ENCODE measurements at places on chromosomes 3 and 15. TPM values are rescaled to one million over a fixed set of nuclear protein-coding genes. Genes with fewer than 3 reads are reported as not detected.
A peak's percentile ranks its signal among the peaks of the same experiment; 100 is the strongest.

Gene PDZRN3
- total RNA-seq: 242 TPM

DNA sequence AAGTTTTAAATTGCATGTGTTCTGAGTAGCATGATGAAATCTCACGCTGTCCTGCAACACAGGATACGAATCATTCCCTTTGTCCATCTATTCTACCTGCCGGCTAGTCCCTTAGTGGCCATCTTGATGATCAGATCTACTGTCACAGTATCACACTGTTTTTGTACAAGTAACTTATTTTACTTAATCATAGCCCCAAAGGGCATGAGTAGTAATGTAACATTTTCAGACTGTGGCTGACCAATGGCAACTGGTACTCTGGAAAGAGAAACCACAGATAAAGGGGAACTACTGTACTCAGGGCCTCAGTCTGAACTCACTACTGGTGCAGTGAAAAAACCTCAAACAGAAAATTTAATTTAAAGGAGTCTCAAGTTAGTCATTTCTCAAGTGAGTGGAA is 127.3 kb upstream of the MRPL3 start:
- ATAC-seq: no peak

Gene CLN6
- total RNA-seq: 14.9 TPM

- ATAC-seq: no peak
These were observed 373.5 kb downstream of the SHQ1 start for GRCh38 chr3:72474775-72475174.

DNA sequence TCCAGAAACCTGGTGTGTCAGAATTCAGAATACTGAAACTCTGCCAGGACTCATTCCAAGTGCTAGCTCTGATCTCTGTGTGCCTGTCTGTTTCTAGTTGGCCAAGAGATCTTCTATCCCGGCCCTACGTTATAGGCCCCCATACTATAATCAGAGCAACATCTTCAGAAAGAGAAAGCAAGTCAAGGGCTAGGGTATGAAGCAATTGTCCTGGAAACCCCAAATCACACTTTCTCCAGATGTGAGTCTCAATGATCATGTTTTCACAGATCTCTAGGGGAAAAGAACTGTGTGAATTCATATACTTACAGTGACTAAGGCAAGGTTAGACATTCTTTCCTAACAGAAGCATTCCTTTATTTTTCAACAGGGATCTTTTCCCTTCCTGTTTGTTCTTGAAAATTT is 309.7 kb downstream of the SLC9A9 start:
- ATAC-seq: peak; percentile 81

DNA sequence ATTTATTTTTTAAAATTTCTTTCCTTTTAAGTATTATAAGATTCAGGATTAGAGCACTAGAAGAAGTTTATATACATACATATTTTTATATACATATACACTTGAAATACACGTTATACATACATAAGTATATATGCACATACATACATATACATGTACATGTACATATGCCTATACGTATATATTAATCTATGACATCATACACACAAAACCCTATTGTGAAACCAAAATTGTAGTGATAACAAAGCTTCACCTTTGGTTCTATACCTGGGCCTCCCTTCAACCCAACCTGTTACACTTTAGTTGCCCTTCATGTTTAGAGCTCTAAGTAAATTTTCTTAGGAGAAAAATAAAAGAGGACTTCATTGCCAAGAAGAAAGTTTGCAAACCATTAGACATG is 17.0 kb downstream of the AADACL2 start:
- ATAC-seq: no peak

- peak; percentile 21 for ATAC-seq
These were observed 2.9 kb downstream of the TIMP4 start for GRCh38 chr3:12155828-12156227.

Gene SERP1
- 124 TPM for total RNA-seq

- no peak for ATAC-seq
These were observed 5.8 kb downstream of the TOPBP1 start for GRCh38 chr3:133655731-133656515.

Gene MKRN2OS
- total RNA-seq: not detected

Gene SLTM
- 120 TPM for total RNA-seq

Gene ACVR2B
- 9.2 TPM for total RNA-seq

GRCh38 chr3:190621927-190622326 is 108.0 kb downstream of the IL1RAP start:
- ATAC-seq: no peak

- no peak for ATAC-seq
These were observed 17.3 kb downstream of the MRPS11 start for GRCh38 chr15:88484682-88485331.

DNA sequence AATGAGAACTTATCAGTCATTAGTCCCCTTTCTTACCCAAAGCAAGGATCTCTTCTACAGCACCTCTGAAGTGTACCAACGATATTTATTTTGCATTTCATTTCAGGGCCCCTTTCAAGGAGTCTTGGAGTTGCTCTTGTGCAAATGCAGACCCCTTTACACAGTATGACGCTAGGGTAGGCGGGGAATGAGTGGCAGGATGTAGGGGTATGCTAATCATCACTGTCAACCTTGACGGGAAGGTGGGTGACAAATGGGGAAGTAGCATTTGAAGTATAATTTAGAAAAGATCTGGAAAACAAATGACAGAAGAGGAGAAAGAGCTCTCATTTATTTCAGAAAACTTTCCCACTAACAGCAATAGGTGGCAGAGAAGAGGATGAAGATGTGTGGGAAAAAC is 94.4 kb downstream of the LRRN1 start:
- ATAC-seq: no peak

Gene CTDSPL
- total RNA-seq: 54.2 TPM

Gene CX3CR1
- 0.62 TPM for total RNA-seq

GRCh38 chr3:50661321-50661837 is 13.3 kb upstream of the DOCK3 start:
- no peak for ATAC-seq

GRCh38 chr3:14183015-14183577 is 4.5 kb downstream of the LSM3 start:
- no peak for ATAC-seq

GRCh38 chr3:15264486-15264885 is 58.4 kb downstream of the CAPN7 start:
- ATAC-seq: no peak

GRCh38 chr3:132225664-132226063 is 91.5 kb upstream of the ACP3 start:
- ATAC-seq: no peak

Gene MESP1
- total RNA-seq: 2.0 TPM

DNA sequence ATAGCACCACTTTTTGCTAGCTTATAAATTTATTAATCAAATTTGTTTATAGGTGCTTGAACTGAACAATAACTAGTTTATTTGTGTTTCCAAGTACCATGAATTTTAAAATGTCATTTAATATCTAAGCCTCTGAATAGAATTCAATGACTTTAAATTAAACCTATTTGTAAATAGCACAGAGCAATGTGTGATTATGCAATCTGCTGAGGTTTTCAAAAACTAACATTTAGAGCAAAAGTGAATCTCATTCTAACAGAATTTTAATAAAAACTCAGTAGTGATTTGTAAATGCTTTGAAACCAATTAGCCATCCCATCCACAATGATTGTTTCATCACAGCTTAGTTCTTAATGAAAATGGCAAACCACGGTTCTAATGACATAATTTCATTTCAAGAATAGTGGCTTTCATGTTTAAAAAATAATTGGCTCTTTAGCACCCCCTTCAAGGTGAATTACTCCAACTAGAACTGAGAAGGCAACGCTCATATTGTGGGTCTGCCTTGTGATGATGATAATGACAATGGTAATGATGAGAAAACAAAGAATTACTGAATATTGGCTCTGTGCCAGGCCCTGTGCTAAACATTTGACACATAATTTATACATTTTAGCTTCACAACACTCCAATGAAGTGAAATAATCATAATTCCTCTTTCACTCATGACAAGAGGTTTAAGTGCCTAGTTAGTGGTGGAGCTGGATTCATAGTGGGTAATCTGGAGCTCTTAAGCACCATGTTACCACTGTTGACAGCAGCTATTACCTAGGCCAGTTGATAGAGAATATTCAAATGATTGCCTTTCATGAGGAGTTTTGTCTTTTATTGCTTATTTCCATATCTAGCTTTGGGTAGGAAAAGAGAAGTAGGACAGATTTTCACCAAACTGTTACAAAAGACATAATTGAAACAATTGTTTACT is 145.7 kb downstream of the RBMS3 start:
- no peak for ATAC-seq

- ATAC-seq: no peak
These were observed 6.9 kb downstream of the NEK11 start for GRCh38 chr3:131033480-131034080.

DNA sequence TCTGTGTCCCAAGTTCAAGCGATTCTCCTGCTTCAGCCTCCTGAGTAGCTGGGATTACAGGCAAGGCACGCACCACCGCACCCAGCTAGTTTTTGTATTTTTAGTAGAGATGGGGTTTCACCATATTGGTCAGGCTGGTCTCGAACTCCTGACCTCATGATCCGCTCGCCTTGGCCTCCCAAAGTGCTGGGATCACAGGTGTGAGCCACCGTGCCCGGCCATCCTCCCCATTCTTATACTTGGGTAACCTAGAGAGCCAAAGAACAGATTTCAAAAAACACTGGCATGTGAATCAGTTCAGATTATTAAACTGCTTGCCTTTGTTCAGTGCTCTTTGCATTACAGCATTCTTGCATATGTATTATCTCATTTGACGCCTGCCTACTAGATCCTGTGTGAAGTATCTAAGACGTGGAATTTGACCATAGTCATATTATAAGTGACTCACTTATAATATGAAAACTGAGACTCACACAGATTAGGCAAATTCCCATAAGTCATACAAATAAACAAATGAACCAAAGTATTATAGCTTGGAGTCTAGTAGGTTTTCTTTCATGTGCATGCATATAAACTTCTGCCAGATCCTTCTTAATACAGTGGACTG is 123.5 kb downstream of the UNC13C start:
- ATAC-seq: no peak

Gene CEP19
- 1.1 TPM for total RNA-seq

DNA sequence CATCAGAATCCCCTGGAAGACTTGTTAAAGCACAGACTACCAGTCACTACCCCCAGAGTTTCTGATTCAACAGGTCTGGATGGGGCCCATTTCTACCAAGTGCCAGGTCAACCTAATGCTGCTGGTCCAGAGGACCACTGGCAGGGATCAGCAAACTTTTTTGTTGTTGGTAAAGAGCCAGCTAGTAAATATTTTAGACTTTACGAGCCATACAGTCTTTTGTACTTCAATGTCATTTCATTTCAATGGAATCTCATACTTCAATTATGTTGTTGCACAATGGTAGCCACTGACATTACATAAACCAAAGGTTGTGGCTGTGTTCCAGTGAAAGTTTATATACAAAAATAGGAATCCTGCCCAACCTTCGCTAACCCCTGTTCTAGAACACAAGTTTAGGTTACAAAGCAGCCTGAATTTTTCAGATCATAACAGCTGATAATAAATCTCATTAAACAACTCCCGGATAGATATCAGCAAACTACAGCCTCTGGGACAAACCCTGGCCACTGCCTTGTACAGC is 28.7 kb downstream of the ULK4 start:
- peak; percentile 57 for ATAC-seq

Gene RAD51
- total RNA-seq: not detected

GRCh38 chr15:33932734-33933133 is 35.6 kb upstream of the CHRM5 start:
- ATAC-seq: no peak

- ATAC-seq: no peak
These were observed 3.4 kb upstream of the MITF start for GRCh38 chr3:69735893-69736292.

Gene POLR2M
- total RNA-seq: 58.8 TPM

DNA sequence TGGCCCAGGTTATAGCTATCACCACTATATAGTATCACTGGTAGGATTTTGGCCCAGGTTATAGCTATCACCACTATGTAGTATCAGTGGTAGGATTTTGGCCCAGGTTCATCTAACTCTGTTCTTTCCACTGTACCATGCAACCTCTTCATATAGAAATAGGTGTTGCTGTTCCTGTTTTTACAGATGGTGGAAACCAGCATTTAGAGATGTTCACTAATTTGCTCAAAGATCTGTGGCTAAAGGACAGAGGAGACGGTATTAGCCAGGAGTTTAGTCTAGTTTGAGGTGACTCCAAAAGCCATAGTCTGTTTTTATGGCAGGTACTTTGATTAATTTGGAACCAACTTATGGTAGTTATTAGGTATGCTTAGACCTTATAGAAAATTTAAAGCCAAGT is 3.1 kb downstream of the LRCH3 start:
- ATAC-seq: no peak

Gene PPCDC
- 12.2 TPM for total RNA-seq
